Daoy (cell line): ENCODE measurements at places on chromosomes 13 and 19. TPM values are rescaled to one million over a fixed set of nuclear protein-coding genes. Genes with fewer than 3 reads are reported as not detected.

DNA sequence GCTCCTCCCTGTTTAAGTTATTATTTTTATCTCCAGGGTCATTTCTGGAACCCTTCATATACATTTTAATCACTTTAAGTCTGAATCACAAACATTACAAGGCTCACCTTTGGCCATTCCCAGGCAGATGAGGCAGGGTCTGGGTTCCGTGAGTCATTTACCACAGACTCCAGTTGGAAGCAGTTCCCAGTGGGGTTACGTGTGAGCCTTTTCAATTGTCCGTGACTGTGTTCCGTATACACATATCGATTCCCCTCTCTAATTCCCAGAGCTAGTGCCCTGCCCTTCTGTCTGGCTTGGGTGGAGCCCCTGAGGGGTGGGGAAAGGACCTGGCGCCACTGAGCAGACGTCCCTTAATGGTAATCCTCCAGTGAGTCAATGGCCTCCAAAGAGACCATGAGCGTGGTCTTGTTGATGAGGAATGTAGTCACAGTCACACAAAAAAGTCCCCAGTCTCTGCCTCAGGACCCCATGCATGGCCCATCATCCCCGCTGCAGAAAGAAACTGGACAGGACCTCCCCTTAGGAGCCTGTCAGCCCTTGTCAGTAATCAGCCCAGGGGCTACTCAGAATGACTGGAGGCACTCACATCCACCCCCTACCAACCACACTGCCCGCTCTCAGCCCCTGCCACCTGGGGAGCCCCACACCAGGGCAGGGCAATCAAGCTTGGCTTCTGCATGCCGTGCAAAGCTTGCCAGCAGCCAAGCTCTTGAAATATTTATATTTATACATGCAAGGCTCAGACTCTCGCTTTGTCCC is 144.4 kb downstream of the ZIC5 start:
- peak; percentile 86 for DNase-seq

DNA sequence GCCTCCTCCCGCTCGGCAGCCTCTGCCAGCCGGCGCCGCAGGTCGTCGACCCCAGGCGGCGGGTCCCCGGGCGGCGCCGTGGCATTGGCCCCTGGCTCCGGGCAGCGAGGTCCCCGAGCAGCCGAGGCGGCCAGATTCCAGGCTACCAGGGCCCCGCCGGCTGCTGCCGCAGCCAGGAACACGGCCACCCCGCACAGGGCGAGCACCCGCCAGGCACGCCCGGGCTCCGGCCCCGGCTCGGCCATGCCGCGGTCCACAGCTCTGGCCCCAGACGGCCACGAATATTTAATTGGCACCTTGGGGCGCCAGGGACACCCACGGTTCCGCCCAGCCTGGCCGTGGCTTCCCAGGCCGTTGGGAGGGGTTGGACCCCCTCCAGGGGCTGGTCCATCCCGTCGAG is at the start of gene CCDC194:
TSS of gene CCDC194 (minus strand) at position 283 of the 400 bp plus-strand sequence. CDS start at position 245, 38 bp downstream.
- DNase-seq: no peak

GRCh38 chr19:18156841-18157464 is 4.0 kb downstream of the PIK3R2 start:
- peak; percentile 87 for DNase-seq

DNA sequence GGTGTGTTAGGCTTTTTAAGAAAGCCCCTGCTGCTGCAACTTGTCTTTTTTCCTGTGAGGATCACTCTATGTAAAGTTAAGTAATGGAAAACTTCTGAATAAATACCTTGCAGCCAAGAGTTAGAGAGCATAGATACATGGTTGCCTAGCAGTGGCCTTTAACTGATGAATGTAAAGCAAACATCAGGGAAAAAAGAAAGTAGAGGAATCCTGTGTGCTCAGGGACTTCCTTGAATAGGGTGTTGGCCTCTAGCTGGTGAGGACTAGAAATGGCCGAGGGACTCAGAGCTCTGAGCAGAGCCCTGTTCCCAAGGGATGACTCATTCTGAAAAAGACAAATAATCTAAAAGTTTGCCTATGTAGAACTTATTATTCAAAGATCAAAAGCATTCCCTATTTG is 135.7 kb downstream of the MIPEP start:
- DNase-seq: peak; percentile 20

GRCh38 chr13:28046981-28047380 is 53.4 kb downstream of the FLT3 start:
- DNase-seq: peak; percentile 26

DNA sequence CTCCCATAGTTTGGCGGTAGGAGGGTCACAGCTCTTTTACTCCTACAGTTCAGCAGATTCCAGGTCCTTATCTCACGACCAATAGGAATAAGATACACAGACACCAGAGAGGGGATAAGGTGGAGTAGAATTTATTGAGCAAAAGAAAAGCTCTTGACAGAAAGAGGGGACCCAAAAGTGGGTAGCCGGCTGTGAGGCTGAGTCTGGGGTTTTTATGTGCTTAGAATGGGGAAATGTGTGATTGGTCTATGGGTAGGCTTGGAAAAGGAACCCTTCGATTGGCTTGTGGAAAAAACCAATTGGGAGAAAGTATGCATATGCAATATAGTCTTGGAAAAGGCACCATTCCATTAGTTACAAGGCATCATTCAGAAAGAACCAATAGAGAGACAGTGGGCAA is 1356.9 kb upstream of the SPRY2 start:
- no peak for DNase-seq

The CLIP3 gene
- total RNA-seq: 0.69 and 1.0 TPM in 2 replicates

- no peak for DNase-seq
These were observed 107.7 kb downstream of the RAB20 start for GRCh38 chr13:110453797-110454196.

GRCh38 chr13:58729361-58729760 is 1097.8 kb downstream of the PCDH17 start:
- no peak for DNase-seq

The GIPR gene
- not detected in 2 replicates for total RNA-seq

GRCh38 chr13:108368250-108368905 is 98.9 kb downstream of the TNFSF13B start:
- no peak for DNase-seq

GRCh38 chr19:39190768-39191167 is 6.0 kb upstream of the NCCRP1 start:
- DNase-seq: peak; percentile 0

DNA sequence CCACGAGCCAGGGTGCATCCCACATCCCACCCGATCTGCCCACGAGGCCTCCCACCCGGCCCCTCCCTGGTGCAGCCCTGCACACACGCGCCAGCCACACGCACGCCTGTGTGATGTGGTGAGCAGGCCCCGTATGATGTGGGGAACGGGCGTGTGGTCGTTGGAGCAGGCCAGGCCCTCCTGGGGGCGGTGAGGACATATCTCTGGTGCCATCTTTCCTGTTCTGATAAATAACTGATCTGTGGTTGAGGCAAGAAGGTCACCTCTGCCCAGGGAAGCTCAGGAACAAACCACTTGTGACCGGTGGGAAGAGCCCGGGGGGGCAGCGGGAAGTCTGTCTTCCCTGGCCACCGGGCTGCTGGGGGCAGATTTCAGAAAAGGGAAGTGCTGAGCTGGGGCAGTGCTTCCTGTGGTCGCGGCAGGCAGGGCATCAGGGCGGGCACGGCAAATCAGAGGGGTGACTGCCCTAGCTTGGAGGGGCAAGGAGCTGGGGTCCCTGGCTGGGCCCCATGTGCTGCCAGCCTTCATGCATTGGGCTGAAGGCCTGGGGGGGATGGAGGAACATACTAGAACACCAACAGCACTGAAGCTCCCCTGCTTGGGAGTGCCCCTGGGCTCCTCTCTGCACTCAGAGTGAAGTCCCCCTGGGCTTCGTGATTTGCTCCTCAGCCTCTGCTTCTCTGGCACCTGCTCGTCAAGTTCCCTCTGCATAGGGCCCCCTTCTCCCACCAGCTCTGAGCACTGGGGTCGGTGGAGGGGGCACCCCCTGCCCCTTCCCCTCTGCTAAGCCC is 35.2 kb upstream of the SLC7A10 start:
- no peak for DNase-seq

- no peak for DNase-seq
These were observed 683.1 kb upstream of the PRR20A start for GRCh38 chr13:56457535-56458190.

DNA sequence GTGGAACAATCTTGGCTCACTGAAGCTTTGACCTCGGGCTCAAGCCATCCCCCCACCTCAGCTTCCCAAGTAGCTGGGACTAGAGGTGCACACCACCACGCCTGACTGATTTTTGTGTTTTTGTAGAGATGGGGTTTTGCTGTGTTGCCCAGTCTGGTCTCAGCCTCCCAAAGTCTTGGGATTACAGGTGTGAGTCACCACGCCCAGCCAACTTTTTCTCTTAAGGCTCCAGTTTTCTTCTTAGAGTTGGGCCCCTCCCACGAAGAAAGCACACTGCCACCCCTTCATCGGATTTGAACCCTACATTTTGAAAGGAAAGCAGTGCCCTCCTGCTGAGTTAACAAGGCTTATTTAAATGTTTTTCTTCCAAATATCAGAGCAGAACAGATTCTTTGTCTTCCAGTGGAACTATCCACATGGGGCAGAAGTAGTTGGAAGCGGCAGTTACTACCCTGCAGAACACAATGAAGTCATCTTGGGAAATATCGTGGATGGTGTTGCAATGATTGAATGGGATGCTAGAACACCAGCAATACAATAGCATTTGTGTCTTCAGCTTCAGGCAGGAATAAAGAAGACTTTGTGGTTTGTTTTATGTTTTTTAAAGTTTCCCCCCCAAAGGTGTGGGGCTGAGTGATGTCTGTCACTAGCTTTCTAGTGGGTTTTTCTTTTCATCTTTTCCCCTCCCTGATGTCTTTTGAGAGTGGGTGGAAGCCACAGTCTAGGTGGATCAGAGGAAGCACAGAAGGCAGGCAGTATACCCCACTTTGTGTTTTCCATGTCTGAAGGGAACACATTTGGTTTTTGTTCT is 8.9 kb downstream of the ACTN4 start:
- peak; percentile 37 for DNase-seq

The GFY gene
- total RNA-seq: not detected in 2 replicates

DNA sequence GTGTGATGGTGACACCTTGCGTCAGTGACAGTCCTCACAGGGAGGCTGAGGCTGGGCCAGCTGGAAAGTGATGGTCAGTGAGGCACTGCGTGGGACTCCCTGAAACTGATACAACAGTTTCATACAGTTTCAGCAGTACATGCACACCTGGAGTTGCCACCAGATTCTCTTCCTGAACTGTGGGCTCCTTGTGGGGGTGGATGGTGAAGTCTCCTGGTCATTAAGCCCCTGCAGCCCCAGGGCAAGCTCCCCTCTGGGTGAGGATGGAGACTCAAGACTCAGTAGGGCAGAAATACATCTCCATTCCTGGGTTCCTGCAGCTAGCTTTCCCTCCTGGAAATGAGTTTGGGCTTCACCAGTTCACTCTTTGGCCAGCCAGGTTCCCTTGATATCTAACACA is 392.7 kb downstream of the UQCRFS1 start:
- DNase-seq: no peak

GRCh38 chr13:30255696-30256095 is 51.7 kb downstream of the KATNAL1 start:
- DNase-seq: no peak

The PLPPR3 gene
- 0.11 and 1.2 TPM in 2 replicates for total RNA-seq

GRCh38 chr19:13102666-13103580 is at the start of gene LYL1:
Gene LYL1 (minus strand): TSS chr19:13102858. CDS start chr19:13101171, 1,687 bp downstream.
- DNase-seq: peak; percentile 33

GRCh38 chr13:111847964-111848363 is 219.0 kb upstream of the SOX1 start:
- no peak for DNase-seq

DNA sequence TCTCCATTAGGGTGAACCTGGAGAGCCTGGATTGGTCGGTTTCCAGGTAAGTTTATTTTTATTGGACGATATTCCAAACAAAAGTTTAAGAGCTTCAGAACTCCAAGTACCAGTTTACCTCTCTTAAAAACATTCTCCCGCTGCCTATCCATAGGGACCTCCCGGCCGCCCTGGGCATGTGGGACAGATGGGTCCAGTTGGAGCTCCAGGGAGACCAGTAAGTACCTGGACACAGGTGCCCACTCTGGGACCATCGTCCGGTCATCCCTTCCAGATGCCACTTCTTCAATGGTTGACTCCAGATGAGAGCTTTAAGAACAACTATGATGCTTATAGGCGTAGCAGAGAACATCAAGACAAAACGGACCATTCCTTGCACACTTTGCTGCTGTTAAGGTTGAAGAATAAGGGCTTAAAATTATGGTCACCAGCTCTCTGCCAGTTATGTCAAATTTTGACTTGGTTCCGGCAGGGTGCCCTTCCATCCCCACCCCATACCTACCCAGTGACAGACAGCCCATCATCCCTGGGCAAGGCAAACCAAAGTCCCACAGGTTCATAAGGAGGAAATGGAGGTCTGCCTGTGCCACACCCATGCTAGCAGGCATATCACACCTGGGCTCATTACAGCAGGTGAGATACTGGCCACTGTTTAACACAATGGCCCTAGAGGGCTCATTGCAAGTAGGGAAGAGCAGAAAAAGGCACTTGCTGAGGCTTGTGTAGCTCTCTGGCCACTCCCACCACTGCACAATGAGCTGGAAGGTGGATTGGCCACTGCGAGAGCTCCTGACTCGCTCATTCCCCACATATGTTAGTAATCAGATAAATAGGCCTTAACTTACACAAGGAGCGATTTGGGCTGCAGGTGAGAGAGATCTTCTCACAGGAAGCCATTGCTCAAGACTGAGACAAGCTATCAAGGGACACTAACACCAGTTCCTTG is 123.6 kb downstream of the COL4A2 start:
- no peak for DNase-seq

- no peak for DNase-seq
These were observed 590.3 kb upstream of the MIR17HG start for GRCh38 chr13:90757127-90757680.

The LILRA1 gene
- not detected in 2 replicates for total RNA-seq

- no peak for DNase-seq
These were observed 16.5 kb upstream of the ZNF8 start for GRCh38 chr19:58261968-58262921.

The TYK2 gene
- total RNA-seq: 39.2 and 46.6 TPM in 2 replicates

The AMER2 gene
- total RNA-seq: 0.40 TPM in 1 of 2 replicates, not detected in the other

DNA sequence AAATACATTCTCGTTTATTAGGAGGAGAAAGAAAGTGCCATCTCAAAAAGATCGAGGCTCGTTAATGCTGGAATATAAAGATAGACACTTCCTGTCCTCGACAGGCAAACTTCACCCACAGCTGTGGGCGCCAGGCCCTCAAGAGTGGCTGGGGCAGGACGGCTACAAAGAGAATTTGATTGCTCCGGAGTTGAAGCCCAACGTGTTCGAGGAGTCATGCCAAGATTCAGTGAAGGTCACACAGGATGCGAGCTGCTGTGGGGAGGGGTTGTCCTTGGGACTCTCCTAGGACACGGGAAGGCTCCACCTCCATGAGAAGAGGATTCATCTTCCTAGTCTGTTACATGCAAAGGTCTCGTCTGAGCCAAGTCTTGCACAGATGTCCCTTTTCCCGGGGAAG is 16.3 kb upstream of the PTPRS start:
- no peak for DNase-seq

The CYP2A7 gene
- total RNA-seq: not detected in 2 replicates
